ENCODE measurements at places on chromosomes 12 and 14. TPM values are rescaled to one million over a fixed set of nuclear protein-coding genes. Genes with fewer than 3 reads are reported as not detected.

GRCh38 chr12:43148691-43149090 lies 403.3 kb downstream of the ADAMTS20 start:
- no peak overlapping the region for H3K4me3 ChIP-seq
- no peak overlapping the region for H3K27ac ChIP-seq
- H3K27me3 ChIP-seq = no peaks in the 10 kb centered on the region

DNA sequence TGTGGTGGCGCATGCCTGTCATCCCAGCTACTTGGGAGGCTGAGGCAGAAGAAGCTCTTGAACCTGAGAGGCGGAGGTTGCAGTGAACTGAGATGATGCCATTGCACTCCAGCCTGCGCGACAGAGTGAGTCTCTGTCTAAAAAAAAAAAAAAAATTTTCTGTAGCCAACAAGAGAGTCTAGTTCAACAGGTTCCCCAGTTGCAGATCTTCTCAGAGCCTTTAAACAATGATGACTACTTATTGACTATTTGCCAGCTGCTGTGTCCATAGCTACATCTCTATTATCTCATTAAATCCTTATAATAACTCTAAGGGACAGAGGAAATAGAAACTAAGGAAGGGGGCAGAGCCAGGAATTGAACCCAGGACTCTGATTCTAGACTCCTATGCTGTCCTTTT lies 15.2 kb upstream of the MYL2 start:
- no peak for DNase-seq
- no peak overlapping the region for H3K4me3 ChIP-seq
- no peaks in the 10 kb centered on the region for H3K4me1 ChIP-seq
- H3K36me3 ChIP-seq = no peaks in the 10 kb centered on the region
- H3K27ac ChIP-seq = no peak overlapping the region
- H3K27me3 ChIP-seq = peaks cover 16% of the 10 kb centered on the region

- no peaks in the 10 kb centered on the region for H3K36me3 ChIP-seq
- no peak overlapping the region for H3K4me3 ChIP-seq
- H3K4me1 ChIP-seq = no peaks in the 10 kb centered on the region
Observed at GRCh38 chr12:105477873-105478272, 147.4 kb downstream of the C12orf75 start.

Gene TAS2R46
- total RNA-seq = 0.61 TPM

DNA sequence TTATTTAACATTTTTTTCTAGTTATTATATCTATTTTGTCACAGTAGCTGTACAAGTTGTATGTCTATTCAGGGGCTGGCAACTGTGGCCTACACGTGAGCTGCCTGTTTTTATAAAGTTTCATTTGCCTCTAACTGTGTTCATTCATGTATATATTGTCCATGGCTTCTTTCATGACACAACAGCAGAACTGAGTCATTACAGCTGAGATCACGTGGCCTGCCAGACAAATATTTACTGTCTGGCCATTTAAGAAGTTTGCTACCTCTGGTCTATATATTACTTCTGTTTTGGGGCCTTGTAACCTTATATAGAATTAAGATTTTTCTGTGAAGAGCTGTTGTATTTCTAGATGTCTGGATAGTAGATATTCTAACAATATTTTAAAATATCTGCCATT lies 37.9 kb downstream of the KIAA0586 start:
- no peaks in the 10 kb centered on the region for H3K4me1 ChIP-seq
- H3K4me3 ChIP-seq = no peak overlapping the region
- no peak for DNase-seq
- H3K36me3 ChIP-seq = peaks cover 24% of the 10 kb centered on the region
- H3K27ac ChIP-seq = no peak overlapping the region

GRCh38 chr14:102590667-102591099 lies 1.8 kb upstream of the RCOR1 start:
- H3K27me3 ChIP-seq = no peaks in the 10 kb centered on the region
- H3K4me3 ChIP-seq = no peak overlapping the region
- H3K4me1 ChIP-seq = peaks cover 9% of the 10 kb centered on the region
- DNase-seq = no peak
- no peak overlapping the region for H3K27ac ChIP-seq
